ENCODE measurements at places on chromosomes 6 and 20.

DNA sequence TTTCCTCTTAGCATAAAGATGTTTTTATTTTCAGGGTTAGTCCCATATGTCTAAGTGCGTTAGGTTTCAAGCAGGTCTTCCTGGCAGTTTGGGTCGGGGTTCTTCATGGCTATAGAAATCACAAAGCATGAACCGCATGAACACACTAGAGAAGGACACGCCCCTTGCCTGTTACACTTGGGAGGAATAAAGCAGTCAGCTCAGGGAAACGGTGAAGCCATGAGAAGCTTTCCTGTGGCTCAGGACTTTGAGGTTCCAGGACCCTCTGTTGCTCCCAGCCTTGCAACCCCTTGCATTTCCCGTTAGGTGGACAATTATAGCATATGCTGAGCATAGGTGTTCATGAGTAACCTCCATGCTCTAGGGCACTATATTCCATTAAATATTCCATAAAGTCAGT is 96.7 kb downstream of the SYCP2 start:
- no peak for DNase-seq

- no peak for DNase-seq
These were observed 4.2 kb downstream of the UBE2J1 start for GRCh38 chr6:89348372-89348771.

GRCh38 chr20:1973601-1974440 is 20.0 kb downstream of the PDYN start:
- no peak for DNase-seq

DNA sequence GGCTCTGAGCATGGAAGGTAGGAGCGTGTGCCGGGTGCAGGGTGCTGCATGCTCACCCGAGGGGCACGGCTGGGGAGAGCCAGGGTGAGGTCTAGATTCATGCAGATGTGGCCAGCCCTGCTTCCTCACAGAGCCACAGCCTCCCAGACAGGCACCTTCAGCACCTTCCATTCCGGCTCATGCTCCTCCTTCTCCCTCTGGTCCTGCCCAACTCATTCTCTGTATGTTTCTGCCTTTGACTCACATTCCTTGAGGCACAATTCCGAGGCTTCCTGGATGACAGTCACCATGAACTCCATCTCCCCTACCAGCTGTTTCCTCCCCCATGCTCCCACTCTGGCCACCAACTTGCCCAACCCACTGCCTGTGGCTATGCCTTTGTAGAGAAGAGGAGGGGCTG is 35.4 kb downstream of the DACT2 start:
- DNase-seq: no peak

DNA sequence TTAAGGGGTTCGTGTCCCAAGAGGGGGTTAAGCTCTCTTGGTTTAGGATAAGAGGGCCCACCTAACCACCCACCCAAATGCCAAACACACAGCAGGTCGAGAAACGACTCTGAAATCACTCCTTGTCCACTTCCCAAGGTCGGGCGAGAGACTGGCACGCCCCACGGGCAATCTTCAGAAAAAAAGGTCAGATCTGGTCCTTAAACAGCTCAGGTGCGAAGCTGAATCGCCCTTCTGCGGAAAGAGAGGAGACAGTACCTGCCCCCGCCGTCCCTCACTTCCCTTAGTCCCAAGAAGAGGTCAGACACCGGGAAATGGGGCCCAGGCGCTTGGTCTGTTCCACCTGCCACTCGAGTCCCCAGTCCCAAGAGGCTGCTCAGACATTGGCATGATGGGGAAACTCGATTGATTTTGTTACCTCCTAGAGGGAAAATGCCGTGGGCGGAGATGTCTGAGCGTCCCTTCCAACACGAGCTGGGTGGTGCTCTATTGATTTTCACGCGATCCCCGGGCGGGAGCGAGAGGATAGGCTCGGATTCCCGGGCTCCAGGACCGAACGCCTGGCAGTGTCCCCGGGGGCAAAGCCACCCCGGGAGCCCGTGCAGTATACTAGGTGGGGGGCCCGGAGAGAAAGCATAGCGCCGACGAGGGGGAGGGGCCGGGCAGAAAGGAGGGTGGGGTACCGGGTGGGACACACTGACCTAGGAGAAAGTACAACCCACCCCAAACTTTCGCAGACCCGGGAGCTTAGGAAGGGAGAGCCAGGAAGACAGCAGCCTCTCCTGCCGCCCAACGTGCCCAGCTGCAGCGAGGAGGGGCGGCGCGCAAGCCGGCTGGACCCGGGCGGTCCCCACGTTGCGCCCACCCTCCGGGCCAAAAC is 1.1 kb upstream of the SAMD5 start:
- DNase-seq: no peak

DNA sequence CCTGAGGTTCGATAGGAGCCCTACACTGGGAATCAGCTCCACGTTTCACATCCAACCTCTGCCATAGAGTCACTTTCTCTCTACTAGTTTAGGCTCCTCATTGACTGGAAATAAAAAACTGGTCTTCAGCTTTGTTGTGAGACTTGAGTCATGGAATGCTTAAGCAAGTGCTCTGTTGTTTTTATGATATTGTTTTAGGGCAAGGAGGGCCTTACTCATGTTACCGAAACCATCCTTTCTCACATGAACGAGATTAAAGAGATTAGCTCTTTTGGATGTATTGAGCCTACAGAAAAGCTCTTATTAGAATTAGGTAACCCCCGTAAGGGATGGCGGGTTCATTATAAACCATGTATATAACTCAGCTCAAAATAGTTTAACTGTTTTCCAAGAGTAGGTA is 6.9 kb upstream of the MOCS1 start:
- no peak for DNase-seq

DNA sequence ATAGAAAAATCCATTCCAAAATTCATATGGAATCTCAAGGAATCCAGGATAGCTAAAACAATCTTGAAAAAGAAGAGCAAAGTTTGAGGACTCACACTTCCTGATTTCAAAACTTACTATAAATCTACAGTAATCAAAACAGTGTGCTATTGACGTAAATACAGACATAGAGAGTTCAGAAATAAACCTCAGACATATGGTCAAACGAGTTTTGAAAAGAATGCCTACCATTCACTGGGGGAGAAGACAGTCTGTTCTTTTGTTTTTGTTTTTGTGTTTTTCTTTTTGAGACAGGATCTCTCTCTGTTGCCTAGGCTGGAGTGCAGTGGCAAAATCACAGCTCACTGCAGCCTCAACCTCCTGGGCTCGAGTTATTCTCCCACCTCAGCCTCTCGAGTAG is 25.3 kb upstream of the PROKR2 start:
- DNase-seq: no peak

GRCh38 chr6:42963179-42963854 is 2.8 kb downstream of the GNMT start:
- DNase-seq: no peak

GRCh38 chr6:82040405-82041221 is 206.9 kb downstream of the IBTK start:
- no peak for DNase-seq

GRCh38 chr6:154157082-154157481 is 118.0 kb downstream of the OPRM1 start:
- no peak for DNase-seq

DNA sequence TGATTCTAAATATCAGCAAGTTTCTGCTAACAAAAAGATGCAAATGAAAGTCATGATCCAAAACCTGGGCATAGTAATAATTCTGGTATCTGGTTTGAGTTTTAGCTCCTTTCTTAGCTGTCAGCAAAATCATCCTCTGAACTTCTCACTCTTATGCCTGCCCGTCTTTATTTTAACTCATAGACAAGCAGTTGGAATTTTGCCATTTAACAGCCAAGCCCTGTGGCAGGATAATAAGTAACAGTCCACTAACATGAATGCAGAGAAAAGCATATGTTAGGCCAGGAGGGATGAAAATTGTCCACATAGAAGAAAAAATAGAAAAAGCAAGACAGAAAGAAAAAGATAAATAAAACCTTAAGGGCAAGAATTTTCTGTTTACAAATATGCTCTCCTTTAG is 170.0 kb upstream of the LAMA2 start:
- no peak for DNase-seq

GRCh38 chr20:3753098-3753497 is 14.5 kb downstream of the ADISSP start:
- DNase-seq: no peak

- no peak for DNase-seq
These were observed 64.5 kb upstream of the RIN2 start for GRCh38 chr20:19693508-19693907.

DNA sequence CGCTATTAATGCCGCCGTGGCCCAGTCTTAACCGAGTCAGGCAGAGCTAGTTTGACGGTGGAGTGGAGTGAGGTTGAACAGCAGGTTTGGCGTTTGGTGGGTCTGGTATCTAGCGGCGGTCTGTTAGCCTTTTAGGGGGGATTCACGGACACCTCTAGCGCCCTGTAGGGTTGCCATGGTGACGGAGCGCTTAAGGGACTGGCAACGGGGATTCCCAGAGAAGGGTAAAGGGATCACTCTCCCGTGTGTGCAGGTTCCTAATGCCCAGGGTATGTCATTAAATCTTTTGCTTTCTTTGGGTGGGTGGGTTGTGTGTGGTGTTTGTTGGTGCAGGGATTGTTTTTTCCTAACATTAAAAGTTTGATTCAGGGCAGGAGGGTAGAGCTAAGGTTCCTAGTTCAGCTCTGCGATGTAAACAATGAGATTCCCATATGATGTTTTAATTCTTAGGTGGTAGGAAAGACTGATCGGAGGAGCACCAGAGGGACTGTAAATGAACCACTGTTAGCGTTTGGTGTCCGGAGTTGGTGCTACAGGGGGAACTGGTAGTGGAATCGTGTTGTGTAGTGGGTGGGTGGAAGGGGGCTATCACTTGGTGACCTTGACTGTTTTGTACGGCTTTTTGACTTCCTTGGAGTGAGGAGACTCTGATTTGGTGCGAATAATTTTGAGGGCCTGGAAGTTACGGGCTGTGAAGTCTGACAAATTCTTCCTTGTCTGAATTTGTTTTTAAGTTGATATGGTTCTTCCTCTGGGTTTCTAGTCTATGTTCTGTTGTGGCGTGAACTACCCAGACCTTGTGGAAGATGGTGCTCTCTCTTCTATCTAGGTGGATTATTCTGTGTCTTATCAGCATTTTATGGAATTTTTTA is 5.0 kb downstream of the BRD2 start:
- no peak for DNase-seq

GRCh38 chr6:56328728-56329090 is 81.3 kb upstream of the COL21A1 start:
- no peak for DNase-seq

DNA sequence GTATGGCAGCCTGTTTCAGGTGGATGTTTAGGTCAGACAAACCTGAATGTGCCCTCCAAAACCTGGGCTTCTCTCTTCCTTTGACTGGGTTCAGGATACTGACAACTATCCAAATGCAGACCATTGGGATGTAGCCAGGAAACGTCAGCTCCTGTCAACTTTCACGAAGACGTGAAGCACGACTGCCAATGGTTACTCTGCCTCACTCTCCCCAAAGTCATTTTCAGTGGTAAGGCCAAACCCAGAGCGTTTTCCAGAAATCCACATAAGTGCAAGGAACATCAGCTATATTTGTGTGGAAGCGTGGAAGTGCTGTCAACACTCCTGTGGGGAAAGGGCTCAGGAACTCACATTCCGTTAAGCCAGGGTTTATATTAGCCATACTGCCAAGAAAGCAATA is 20.1 kb upstream of the RCAN2 start:
- no peak for DNase-seq

- no peak for DNase-seq
These were observed 17.3 kb downstream of the GABRR2 start for GRCh38 chr6:89297695-89298351.

- no peak for DNase-seq
These were observed 7.0 kb upstream of the RWDD1 start for GRCh38 chr6:116564311-116564710.

GRCh38 chr20:50220894-50221365 is 30.3 kb downstream of the CEBPB start:
- DNase-seq: no peak

DNA sequence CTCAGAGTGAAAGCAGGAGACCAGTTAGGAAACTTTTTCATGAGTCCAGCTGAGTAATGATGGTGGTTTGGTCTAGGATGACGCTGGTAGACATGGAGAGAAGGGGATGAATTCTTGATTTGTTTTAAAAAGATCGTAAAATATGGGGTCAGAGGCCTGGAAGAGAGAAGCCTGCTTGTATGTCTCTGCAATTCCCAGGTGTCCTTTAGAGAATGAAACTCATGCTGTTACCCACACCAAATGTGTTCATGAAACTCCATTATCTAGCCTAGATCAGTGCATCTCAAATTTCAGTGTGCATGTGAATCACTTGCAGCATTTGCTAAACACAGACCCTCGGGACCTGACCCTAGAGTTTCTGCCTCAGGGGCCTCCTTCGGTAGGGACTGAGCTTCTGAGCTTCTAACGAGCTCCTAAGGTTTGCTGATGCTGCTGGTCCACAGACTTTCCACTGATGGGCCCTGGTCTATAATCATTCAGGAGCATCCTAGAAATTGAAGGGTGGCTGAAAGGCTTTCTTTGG is 302.0 kb upstream of the PLCB4 start:
- DNase-seq: no peak

- no peak for DNase-seq
These were observed 134.2 kb upstream of the IFNGR1 start for GRCh38 chr6:137353346-137353745.

- DNase-seq: no peak
These were observed 43.9 kb downstream of the HDAC2 start for GRCh38 chr6:113927001-113927400.

DNA sequence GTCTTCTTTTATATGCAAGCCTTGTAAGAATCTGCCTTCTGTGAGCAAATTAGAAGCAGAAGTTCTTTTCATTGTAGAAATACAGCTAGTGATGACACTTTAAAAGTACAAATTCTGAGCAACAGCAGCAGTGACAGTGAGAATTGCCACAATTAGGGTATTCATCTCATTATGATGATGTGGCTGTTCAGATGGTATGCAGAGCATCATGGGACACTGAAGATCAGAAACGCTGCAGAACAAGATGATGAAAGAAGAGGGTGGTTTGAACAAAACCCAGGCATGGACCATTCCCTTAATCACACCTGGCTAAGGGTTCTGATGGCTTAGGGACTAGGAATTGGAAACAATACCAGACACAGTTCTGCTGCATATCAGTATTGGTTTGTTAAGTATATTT is 312.7 kb upstream of the TBX18 start:
- DNase-seq: no peak

DNA sequence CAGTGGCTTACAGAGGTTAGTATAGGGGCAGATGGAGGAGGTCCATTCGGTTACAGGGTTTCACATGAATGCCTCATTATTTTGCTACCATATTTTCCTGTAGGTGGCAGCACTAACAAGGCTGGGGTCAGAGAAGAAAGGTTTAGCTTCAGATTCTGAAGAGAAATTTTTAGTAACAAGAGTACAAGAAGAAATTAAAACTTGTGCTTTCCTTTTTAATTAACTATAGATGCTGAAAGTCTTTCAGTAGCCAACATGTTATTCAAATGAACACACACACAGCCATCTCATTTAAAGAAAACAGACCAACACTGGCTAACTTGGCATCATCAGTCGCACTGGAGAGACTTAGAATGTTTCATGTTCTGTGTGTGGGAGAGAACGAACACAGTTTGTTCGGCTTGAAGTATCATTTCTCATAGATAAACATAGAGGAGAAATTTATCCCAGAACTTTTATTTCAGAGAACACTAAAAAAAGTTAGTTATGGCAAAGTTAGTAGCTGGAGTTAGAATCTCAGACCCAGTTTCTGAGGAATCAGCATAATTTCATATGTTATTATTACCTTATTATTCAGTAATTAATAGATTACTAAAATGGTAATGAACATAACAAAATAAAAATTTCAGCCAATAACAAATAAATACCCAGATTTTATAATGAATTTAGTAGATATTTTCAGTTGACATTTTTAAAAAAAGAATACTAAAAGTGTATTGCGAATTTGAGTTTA is 314.0 kb upstream of the RSPO3 start:
- DNase-seq: no peak

GRCh38 chr6:114342086-114342825 is 567 bp downstream of the HS3ST5 start:
- no peak for DNase-seq

- no peak for DNase-seq
These were observed 42.1 kb downstream of the DAAM2 start for GRCh38 chr6:39834278-39834677.
